ENCODE measurements at places on chromosomes 3 and 15. TPM values are rescaled to one million over a fixed set of nuclear protein-coding genes. Genes with fewer than 3 reads are reported as not detected.

DNA sequence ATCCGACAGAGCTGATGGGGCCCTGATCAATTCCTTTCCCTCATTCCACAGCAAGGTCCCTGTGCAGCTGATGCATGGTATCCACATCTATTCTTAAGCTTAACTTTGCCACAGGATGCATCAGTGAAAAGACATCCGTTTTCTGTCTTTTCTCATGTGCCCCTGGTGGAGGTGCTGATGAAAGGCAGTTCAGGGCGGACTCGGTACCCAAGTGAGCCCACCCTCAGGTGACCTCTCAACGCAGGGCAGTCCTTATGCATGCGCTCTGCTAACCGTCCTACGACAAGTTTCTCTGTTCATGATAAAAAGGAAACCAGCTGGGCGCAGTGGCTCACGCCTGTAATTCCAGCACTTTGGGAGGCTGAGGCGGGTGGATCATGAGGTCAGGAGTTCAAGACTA is 251.4 kb downstream of the ADAMTS17 start:
- no peak for DNase-seq

GRCh38 chr15:37907136-37907535 is 27.3 kb upstream of the TMCO5A start:
- DNase-seq = peak; percentile 22

DNA sequence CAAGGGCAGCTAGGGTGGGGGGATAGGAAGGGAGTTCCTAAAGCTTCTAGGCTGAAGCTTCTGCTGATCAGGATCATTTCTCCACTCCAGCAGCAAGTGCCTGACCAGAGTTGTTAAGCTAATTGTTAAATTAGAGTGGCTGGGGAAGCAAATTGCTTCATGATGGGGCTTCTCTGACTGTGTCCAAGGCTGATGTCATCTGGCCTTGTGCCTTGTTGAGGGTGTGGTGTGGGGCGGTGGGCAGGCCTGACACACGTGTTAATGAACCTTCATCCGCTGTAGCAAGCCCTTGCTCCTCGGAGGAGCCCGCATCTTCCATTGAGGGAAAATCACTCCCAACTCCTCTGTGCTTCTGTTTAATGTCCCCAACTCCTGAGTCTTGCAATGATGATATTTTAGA is 84.3 kb upstream of the ROPN1 start:
- no peak for DNase-seq

PLCB2 gene
- polyA plus RNA-seq = 0.87 TPM

DNA sequence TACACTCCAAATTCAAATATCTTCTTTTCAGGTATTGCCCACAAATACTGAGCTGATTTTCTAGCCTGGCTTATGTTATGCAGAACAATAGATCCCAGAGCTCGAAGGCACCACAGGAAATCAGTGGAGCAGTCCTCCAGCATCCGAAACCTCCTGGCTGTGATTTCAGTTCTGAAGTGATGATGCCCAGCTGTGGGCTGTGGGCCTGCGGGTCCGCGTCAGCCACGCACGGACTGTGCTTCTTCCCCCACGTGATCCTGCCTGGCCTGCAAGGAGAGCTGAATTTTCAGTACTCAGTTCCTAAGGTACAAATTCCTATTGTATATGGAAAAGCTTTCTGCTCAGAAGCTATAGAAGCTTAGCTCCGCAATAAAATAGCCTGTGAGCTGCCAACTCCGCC is 96.2 kb downstream of the OCA2 start:
- DNase-seq = no peak

GRCh38 chr15:69750253-69750652 is 297.6 kb downstream of the RPLP1 start:
- DNase-seq = no peak

- no peak for DNase-seq
These were observed 56.5 kb upstream of the SELENOK start for GRCh38 chr3:53948174-53948573.

DNA sequence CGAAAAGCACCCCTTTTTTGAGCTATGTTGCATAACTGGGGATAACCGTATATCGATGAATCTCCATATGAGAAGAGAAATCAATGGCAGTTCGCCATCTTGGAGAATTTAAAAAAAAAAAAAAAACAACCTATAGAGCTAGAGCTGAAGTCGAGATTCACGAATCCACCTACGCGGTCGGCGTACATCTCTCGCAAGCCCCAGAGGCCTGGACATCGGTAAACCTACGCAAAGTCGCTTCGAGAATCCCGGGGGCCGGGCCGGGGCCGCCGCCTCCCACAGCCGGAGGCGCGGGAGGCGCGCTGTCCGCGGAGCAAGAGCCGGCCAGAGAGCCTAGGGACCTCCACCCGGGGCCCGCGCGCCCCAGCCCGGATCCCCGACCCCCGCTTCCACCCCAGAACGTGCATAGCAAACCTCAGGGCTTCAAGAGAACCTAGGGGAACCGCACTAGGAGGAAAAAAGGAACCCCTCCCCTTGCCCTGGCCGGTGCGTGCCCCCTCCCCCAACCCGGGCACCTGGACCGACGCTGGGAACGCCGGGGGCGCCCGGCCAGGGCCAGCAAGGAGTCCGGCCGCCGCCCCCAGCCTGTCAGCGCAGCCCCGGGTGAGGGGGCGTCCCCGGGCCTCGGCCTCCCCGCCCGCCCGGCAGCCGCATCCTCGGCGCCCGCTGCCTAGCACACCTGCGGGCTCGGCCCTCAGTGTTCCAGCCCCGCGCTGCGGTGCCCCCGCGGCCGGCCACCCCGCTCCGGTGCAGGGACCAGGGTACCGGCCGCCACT is 567 bp downstream of the PFN2 start:
- peak; percentile 90 for DNase-seq

APOD gene
- polyA plus RNA-seq = 0.36 TPM

DNA sequence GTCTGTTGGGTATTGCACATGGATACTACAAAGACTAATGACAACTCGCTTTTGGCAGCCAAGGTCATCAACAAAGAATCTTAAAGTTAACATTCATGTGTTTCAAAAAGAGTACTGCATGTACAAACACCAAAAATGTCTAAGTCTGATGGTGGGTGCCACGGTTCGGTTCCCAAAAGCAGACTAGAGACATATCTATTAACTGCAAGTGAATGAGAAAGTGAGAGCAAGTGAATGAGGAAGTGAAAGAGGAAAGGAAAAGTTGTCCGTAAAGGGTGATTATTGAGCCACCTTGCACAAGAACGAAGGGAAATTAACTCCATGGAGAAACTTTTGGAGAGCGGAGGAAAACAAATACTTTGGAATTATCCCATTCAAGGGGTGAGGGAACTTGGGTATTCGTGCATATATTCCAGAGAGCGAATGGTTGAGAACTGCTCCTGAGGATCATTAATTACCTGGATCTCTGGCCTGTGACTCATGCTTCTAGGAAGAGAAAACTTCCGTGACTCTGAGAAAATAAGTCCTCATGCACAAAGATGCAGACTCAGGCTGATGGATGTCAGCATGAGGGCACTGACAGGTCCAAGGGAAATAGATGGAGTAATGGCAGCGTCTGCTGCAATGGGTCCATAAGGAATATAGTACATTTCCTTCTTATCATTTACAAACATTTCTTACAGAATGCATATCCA is 336.5 kb upstream of the TGFBR2 start:
- no peak for DNase-seq

DNA sequence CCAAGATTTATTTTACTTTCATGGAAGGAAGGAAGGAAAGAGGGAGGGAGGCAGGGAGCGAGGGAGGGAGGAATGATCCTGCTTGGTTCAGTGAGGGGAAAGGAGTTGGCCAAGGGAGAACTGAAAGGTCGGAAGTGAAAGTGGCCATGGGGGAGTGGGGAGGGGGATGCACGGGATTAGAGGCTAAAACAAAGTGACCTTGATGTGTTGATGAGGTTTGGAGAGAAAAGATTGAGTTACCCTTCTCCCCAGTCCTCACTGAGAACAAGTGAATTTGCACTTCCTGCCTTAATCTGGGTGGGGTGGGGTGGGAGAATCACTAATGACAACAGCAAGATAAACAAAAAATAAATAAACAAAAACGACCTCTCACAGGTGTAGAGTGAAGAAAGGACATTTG is 212.0 kb upstream of the TLE3 start:
- no peak for DNase-seq
